ENCODE measurements at places on chromosomes 1 and 21.

GRCh38 chr1:34597877-34598514 is 156.9 kb upstream of the GJB5 start:
- DNase-seq = no peak

DNA sequence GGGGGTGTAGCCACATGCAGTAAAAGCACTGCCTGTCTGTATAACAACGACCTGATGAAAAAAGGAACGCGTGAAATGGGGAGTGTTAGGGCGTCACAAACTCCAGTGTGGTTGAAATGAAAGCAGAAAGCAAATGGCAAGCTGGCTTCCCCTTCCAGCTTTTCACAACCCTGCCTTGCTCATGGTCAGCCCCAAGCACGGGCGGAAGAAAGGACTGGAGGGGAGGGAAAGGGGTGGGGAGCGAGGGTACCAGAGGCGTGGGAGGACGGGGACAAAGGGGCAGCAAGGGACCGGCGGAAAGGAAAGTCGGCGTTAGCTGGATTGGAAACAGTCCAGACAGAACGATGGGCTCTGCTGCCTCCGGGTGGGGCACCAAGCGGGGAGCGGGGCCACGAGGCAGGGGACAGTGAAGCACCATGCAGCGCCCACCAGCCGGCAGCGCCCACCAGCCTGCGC is 9.6 kb downstream of the VPS26C start:
- DNase-seq = no peak

- peak; percentile 33 for DNase-seq
Measured at GRCh38 chr1:36565576-36566501, 83.1 kb upstream of the CSF3R start.

- DNase-seq = no peak
Measured at GRCh38 chr21:38577887-38578286, 79.6 kb upstream of the ERG start.

DNA sequence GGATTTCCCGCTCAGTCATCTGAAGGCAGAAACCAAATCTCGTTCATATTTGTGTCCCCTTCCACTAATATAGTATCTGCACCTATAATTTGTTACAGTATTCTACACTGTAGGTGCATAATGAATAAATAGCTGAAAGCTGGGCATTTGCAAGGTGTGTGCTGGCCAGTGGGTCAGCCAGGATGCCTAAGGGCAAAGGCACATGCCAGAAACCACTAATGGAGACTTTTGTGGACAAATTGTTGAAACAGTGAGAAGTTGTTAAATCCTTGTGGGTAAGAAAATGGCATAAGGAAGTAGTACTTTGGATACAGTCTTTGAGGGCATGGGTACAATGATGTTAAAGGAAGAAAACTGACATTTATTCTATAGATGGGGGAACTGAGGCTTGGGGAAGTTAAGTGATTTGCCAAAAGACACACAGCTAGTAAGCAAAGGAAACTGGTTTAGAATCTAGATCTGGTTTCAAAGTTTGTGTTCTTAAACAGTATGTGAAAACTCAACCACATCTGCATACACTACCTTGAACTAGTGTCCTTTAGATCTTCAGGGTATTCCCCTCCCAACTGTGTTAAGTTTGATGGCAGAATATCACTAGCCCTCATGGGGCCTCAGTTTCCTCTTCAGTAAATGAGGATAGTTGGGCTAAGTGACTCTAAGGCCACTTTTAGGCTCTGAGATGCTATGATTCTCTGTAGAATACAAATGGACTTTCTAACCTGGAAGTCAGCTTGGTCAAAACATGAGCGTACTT is 26.5 kb upstream of the LRRC8C start:
- DNase-seq = no peak

GRCh38 chr1:107196973-107197562 is 56.2 kb downstream of the NTNG1 start:
- no peak for DNase-seq

GRCh38 chr1:26322042-26322331 is 4.2 kb downstream of the CD52 start:
- DNase-seq = no peak

GRCh38 chr21:38175306-38175705 is 81.5 kb upstream of the KCNJ15 start:
- DNase-seq = no peak

DNA sequence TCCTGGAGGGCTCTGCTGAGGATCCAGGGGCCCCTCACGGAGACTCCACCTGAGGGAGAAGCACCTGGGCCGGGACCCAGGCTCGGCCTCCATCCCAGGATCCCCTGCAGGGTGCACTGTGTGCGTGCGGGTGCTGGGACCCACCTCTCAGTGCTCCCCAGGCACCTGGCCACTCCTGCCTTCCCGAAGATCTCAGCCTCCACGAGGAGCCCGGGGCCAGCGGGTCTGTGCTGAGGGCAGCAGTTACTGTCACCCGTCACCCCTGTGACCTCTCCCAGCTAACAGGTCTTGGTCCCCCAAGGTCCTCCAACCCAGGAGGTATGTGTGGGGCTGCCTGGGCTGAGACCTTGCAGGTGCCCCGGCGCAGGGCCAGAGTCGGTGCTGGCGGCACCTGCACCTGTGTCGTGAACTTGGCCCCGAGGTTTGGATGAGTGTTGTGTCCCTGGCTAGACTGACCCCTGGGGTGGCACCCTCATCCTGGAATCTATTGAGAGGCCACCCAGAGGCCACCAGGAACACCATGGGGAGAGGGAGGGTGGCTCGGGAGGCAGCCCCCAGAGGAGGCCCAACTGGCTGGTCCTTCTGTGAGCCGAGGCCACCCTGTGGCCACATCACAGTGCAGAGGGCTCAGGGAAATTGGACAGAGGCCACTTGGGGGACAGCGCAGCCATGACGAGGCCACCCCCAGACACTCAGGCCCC is 17.7 kb downstream of the MORN1 start:
- DNase-seq = peak; percentile 63

DNA sequence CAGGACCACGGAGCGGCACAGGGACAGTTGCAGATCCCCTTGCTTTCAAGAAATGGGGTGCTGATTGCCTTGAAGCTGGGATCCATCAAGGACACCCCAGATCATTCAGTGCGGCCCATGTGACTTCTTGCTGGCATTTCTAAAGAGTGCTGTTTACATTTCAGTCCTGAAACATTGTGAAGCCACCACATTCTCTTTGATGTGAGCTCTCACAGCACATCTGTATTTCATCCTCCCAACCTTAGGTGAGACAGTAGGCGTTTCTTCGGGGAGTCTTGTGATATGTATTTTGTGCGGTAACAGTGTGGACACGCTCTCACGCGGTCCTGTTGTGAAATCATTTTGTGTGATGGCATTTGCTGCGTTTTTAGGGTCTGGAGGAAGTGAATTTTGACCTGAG is 57.2 kb downstream of the CACHD1 start:
- DNase-seq = no peak

- no peak for DNase-seq
Measured at GRCh38 chr1:41917835-41918449, 780 bp downstream of the HIVEP3 start.

GRCh38 chr1:62724430-62724829 is 36.2 kb upstream of the DOCK7 start:
- no peak for DNase-seq

GRCh38 chr1:180136968-180137356 is 17.7 kb upstream of the QSOX1 start:
- DNase-seq = no peak

DNA sequence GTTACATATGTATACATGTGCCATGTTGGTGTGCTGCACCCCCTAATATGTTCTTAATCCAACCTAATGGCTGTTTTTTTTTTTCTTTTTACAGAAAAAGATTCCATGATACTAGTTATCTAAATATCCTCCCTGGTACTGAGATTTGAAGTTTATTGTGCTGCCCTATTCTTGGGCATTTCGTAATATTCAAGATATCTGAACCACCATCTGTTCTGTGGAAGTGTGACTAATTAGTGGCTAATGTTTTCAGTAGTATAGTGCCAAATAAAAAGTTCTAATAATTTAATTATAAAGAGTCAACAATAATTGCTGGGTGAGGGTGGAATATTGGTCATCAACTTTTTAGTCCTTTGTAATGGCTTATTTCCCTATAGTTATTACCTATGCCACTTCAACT is 217.5 kb downstream of the GABPA start:
- DNase-seq = no peak

DNA sequence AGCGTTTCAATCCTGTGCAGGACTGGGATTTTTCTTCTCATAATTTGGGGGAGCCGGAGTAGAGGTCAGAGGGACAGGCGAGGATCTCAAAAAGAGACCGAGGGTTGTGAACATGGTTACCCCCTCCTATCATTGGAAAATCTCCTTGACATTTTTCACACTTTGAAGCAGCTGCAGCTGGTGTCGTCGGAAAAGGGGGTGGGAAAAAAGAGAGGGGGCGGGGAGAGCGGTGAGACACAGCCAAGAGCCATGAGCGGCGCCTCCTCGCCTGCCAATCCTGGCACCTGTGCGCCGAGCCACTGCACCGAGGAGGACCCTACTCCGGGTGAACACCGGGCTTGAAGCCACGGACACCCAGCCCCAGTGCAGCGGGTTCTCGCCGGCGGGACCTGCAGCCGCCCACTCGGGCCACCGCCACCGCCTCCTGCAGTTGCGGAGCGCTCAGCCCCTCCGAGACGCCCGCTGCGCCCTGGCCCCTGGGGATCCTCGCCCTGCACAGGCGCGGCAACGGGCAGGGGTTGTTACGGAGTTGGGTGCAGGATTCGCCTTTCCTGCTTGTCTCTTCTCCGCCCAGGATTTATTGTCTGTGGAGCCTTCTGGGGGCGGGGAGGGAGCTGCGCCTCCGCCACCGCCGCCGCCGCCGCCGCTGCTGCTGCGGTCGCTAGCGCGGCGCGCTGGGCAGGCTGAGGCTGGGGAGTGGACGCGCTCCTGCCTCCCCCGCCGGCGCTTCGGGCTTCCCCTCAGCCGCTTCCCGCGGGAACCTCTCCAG is at the start of gene LRRC7:
Gene LRRC7 (plus strand): TSS at position 271 of the 769 bp plus-strand sequence. CDS start 718 bp downstream, outside the sequence.
- no peak for DNase-seq

- DNase-seq = no peak
Measured at GRCh38 chr1:63116016-63116415, 206.4 kb upstream of the FOXD3 start.

DNA sequence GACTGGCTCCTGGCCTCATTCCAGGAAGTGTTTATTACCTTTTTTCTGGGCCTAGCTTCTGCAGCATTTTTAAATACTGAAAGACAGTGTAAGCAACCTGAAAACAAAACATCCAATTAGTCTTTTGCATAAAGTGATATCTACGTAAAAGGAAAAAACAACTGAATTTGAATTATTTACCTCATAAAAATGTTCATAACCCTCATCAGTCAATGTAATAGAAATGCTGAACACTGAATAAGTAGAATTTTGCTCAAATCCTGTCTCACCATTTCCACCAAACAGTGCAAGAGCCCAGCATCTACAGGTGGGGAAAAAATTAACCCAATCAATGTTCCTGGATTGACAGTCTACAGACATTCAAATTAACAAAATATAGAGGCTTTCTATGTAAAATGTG is 64.0 kb downstream of the NRDC start:
- no peak for DNase-seq

GRCh38 chr1:165828103-165828668 is 772 bp downstream of the UCK2 start:
- DNase-seq = no peak

DNA sequence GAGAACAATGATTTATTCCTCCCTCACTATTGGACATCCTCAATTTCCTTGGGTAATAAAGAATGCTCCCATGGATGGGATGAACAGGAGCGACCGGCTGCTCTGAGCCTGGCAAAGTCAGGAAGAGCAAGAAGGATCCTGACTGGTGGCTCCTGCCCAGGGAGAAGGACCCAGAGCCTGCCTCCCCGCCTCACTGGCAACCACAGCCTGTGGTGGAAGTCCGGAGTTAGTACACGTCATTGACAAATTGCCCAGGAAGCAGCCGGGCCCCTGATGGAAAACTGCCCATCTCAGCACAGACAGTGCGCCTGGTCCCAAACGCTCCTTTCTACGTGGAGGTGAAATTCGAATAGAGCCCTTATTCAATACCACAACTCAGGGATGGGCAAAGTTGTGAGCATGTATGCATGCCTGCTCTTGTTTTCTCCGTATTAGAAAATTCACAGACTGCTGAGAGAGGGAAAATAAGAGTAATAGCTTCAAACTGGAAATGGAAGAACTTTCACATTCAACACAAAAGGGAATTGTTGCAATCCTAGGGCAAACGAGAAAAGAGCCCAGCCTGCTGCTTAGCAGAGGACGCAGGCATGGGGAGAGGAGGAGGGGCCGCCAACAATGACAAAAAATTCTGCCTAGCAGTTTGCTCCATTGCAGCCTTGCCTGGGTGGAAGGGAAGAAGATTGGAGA is 397.1 kb upstream of the VAMP3 start:
- DNase-seq = peak; percentile 42

- DNase-seq = no peak
Measured at GRCh38 chr1:37354876-37355650, 119.3 kb upstream of the ZC3H12A start.

DNA sequence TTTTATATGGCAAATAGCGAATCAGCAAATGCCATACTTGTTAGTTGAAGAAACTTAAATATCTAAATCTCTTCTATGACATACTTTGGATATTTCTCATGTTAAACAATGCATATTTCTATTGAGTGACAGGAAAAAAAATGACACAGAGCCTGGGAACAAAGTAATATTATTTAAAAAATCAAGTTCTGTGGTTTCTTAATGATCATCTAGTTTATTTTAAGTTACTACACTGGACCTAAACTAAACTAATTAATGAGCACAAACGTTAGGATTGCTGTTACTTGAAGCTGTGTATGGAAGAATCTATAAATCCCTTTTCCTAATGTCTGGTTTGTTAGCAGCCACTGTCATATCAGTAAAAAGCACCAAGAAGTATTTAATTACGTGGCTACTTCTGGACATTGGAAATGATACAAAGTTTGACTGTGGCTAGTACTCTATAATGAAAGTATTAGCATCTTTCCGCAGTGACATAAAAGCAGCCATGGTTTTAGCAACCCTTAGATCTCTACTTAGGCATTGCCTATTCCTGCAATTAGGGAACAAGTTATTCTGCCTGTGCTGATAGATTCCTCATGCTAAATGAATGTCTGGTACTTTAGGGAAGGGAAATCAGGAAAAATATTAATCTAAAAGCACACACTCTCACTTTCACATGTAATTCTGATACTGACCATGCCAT is 981.7 kb upstream of the B3GALT2 start:
- DNase-seq = no peak

GRCh38 chr1:30052178-30052577 is 671.2 kb downstream of the MATN1 start:
- DNase-seq = no peak

Measured in sigmoid colon (tissue), 7 donors.